K562 (cell line): ENCODE measurements at places on chromosomes 2 and 18. TPM values are rescaled to one million over a fixed set of nuclear protein-coding genes. Genes with fewer than 3 reads are reported as not detected.

- peak; percentile 62 for DNase-seq
These were observed 631 bp downstream of the GYPC start for GRCh38 chr2:126656431-126657147.

Gene UPP2
- total RNA-seq: not detected in 2 replicates

- DNase-seq: no peak
These were observed 227.3 kb upstream of the MMADHC start for GRCh38 chr2:149814901-149815300.

GRCh38 chr18:24584205-24584604 lies 123.8 kb downstream of the HRH4 start:
- no peak for DNase-seq

DNA sequence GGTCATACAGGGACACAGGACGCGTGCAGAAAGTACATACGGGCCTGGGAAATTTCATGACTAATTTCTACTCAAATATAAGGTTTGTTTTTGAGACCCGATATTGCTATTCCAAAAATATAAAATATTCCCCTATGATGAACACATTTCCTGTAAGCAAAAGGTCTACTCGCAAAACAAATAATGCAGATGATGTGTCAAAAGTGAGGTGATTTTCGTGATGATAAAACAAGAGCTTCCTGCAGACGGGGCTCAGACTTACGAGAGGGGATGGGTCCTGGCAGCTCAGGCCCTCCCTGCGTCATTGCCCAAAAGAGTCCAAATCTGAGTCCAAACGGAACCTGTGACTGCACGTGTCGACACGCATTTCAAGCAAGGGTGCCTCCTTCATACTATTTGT lies 62.7 kb downstream of the MBP start:
- no peak for DNase-seq

DNA sequence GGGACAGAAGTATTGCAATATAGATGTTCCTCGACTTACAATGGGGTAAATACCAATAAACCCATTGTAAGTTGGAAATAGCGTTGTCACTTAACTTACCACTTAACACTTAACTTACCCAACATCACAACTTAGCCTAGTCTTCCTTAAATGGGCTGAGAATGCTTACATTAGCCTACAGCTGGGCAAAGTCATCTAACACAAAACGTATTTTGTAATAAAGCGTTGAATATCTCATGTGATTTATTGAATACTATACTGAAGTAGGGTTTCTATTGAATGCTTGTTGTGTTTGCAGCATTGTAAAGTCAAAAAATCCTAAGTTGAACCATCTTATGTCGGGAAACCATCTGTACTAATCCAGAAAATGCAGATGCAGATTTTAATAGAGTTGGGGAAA lies 23.6 kb downstream of the IL1R2 start:
- DNase-seq: no peak

GRCh38 chr2:41414486-41415230 lies 633.2 kb upstream of the PKDCC start:
- DNase-seq: no peak

- DNase-seq: no peak
These were observed 41.5 kb downstream of the SRSF7 start for GRCh38 chr2:38709567-38710194.

DNA sequence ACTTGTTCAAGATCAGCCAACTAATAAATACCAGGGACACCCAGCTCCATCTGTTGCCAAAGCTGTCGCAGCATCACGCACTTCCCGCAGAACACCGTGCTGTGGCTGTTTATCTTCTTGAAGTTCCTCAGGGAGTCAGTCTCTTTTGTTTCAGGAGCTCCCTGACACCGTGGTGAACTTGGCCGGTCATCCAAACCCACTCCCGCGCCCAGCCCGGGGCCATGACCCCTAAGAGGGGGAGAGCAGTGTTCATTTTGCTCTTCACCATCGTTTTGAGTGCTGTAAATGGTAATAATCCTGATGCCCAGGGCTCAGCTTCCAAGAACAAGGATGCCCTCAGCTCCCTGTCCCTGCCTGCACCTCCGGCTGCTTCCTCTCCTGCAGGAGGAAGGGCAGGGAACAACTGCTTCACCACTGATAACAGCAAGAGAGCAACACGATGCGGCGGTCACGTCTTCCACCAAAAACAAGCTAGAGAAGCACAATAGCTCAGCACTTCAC lies 131.4 kb downstream of the SEPTIN10 start:
- no peak for DNase-seq

DNA sequence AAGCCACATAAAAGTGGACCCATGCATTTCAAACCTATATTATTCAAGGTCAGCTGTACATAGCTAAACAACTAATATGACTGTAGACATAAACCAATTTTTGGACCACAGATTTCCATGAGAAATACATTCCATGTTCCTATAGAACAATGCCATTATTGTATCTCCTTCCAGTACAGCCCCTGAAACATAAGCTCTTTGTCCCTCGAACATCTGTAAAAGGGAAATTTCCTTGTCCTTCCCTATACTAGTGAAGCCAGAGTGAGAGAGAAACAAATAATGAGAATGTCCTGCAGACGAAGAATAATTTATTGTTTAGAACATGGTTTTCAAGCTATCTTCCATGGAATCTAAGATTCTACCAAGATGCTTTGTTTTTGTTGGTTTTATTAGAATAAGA lies 75.3 kb downstream of the GORASP2 start:
- no peak for DNase-seq

DNA sequence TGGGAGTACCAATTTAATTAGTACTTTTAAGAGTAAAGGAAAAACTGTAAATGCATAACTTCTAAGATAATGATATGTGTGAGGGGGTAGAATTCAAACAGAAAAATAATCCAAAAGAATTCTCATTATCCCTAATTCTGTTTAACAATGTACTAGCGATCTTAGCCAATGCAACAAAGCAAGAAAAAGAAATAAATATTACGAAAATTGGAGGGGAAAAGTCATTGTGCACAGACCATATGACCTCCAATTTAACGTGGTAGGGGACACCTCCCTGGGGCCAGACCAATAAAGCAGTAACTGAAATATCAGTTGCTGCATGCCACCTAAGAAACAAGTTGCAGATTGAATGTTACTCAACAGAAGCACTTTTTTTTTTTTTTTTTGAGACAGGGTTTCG lies 25.9 kb upstream of the PEX13 start:
- DNase-seq: no peak

Gene APLF
- total RNA-seq: 0.67 and 0.71 TPM in 2 replicates

GRCh38 chr2:143682436-143683055 lies 553.3 kb downstream of the ARHGAP15 start:
- no peak for DNase-seq

- DNase-seq: no peak
These were observed 651 bp upstream of the DPYSL5 start for GRCh38 chr2:26847307-26847654.

Gene DOK6
- not detected in 2 replicates for total RNA-seq

Gene CENPA
- total RNA-seq: 45.6 and 51.7 TPM in 2 replicates

GRCh38 chr18:6718267-6718666 lies 11.2 kb upstream of the ARHGAP28 start:
- no peak for DNase-seq

DNA sequence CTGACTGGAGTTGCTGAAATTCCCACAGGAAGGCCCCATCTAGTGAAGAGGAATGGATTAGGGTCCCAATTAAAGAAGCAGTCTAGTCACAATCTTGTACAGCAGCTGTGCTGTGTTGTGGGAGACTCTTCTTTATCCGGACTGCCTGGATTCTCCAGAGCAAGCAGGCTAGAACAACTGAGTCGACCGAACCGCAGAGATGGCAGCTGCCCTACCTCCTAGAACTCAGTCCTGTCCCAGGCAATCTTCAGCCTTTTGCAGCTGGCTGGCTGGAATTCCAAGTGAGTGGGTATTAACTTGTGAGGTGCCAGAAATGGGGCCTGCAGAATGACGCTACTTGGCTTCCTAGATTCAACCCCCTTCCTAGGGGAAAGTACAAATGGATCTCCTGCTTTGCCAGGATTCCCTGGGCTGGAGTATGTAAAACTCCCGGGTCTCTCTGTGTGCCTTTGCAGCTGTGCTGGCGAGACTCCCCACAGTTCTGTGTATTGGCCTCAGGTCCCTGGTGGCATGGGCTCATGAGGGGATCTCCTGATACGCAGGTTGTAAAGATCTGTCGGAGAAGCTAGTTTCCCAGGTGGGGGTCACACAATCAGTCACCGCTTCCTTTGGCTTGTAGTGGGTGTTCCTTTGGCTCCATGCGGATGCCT lies 1952.6 kb upstream of the LRRTM1 start:
- no peak for DNase-seq

DNA sequence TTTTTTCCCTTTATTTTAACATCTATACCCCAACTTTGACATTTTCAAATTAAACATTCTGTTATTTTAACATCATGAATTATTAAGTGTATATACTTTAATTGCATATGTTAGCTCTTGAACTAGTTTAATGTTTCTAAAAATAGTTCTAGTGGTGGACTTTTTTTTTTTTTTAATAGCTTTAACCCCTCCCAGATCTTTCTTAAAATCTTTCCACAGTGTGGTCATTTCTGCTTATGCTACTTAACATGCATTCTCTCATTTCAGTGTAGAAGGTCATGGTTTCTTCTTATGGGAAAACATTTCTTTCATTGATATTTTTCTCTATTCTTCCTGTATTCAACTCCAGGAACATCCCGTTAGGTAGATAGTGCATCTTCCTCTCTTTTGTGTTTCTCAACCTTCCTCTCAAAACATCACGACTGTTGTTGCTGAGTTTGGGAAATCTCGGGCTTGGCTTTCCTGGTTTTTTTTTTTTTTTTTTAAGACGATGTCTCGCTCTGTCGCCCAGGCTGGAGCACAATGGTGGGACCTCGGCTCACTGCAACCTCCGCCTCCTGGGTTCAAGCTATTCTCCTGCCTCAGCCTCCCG lies 849 bp upstream of the TMEM18 start:
- DNase-seq: no peak

Gene UGT1A5
- total RNA-seq: not detected in 2 replicates

Gene MYO7B
- total RNA-seq: not detected in 2 replicates

Gene RAB17
- total RNA-seq: 0.13 and 0.16 TPM in 2 replicates

- DNase-seq: no peak
These were observed 196.1 kb upstream of the OSR1 start for GRCh38 chr2:19554520-19554919.

- DNase-seq: no peak
These were observed 18.1 kb upstream of the GCFC2 start for GRCh38 chr2:75728614-75729419.

Gene HOXD13
- total RNA-seq: not detected in 2 replicates

DNA sequence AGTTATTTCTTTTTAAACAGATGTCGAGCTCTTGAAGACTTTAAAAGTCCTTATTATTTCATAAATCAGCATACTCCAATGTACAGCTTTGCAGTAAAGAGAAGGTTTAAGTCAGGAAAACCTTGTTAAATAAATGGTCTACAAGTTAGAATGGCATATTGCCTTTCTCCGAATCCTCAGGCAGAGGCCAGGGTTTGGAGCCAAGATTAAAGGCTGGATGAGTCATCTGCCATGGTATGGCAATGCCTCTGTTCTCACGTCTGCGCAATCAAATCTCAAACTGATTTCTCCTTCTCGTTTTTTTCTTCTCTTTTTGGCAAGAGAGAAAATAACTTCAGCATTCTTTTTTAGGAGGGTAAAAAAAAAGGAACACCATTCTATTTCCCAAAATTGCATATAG lies 5.6 kb upstream of the KCNJ3 start:
- DNase-seq: no peak

DNA sequence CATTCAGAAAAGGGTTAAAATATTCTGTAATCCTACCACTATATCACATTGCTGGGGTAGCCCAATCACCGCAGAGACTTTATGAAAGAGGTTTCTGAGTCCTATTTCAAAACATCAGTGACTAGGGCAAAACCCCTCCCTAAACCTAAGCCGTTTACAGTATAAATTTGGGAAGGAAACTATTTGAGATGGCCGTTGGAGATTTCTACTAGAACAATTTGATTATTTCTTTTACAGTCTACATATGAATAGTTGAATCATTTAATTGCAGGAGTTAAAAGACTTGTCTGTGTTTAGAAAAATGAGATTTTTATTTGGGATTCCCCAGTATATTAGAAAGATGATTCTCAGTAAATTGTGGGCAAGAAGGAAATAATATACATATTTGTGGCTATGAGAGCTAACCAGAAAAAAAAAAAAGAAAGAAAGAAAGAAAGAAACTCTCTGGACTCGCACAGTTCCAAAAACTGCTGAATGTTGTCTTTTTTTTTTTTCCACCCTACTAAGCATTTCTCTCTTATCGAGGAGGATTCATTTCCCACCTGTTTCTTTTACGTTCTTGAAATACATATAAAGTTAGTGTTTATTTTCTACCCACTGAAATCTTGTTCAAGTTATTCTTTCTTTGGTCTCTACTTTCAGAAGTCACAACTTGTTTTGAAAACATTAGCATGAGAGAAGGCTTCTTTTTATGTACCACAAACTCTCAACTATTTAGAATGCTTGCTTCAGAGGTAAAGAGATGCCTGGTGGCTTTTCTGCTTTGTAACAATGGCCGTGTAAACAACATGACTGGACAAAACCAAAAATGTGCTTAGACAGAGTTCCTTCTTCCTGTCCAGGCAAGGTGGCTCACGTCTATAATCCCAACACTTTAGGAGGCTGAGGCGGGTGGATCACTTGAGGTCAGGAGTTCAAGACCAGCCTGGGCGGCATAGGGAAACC lies 65.9 kb downstream of the BCL2 start:
- no peak for DNase-seq

DNA sequence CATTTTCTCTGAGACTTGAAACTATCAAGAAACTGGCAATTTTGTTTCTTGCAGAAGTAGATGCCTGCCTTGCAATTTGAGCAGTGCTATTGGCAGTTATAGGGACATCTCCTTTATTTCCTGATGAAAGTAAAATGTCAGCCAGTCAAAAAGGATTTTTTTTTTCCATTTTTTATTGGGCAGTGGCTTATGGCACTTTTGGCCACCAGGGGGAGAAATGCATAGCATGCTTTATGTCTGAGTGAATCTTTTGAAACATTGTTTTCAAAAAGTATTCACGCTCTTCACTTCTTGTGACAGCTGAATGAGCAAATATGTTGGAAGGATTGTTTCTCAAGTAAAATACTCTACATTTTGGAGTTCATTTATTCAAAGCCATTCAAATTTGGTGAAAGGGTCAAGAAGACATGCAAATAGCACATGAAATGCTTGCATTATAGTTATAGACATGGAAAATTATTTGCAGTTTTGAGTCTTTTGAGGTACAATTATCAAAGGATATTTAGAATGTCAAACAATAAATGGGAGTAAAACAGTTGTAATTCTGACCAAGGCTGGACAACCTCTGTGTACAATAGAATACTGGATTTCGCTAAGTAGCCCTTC lies 491.0 kb downstream of the CDH2 start:
- peak; percentile 17 for DNase-seq
